ENCODE measurements at places on chromosomes 12 and 14.

GRCh38 chr12:82833481-82833880 lies 146.8 kb downstream of the TMTC2 start:
- DNase-seq: no peak

- peak; percentile 94 for DNase-seq
Measured at GRCh38 chr14:93115069-93115820, 480 bp downstream of the ITPK1 start.

DNA sequence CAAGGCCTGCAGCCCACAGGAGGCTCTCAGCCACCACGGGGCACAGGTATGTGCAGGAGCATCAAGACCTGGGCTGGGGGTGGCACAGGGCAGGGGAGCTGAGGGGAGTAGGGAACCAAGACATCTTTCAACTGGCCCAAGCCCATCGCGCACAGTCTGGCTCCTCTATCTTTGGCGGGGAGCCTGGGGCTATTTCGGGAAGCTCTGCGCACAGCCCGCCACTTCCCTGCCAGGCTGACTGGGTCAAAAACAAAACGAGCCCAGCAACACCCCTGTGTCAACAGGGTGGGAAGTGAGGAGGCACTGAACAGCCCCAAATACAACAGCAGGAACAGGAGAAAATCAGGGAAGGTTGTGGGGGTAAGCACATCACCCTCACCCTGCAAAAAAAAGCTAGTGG lies 83.9 kb downstream of the ARL6IP4 start:
- no peak for DNase-seq

DNA sequence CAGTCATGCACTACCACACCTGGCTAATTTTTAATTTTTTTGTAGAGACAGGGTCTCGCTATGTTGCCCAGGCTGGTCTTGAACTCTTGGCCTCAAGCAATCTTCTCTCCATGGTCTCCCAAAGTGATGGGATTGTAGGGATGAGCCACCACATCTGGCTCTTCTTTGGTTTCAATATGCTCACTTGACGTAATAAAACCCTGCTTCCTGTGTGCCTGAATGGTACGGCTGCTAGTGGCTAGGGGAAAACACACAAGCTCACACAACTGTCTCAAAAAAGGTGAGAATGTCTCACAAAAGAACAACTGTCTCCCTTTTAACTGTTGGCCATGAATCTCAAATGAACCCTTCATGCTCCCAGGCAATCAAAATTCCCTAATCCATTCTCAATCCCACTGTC lies 15.0 kb downstream of the C1S start:
- no peak for DNase-seq

- no peak for DNase-seq
Measured at GRCh38 chr14:94384342-94384741, 4.1 kb downstream of the SERPINA1 start.

DNA sequence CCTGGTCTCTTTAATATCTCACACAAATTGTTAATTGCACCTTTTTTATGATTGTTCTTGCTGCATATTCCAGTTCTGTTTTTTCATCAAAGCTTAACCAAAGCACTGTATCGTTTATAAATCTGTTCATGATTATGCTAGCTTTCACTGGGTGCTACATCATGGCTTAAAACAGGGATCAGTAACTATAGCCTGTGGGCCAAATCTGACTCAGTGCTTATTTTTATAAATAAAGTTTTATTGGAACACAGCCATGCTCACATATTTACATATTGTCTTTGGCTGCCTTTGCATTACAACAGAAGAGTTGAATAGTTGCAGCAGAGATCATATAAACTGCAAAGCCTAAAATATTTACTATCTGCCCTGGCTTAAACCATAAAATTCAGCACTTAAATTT lies 183.4 kb upstream of the NRXN3 start:
- no peak for DNase-seq

- no peak for DNase-seq
Measured at GRCh38 chr12:39605501-39605900, 14.1 kb downstream of the ABCD2 start.

DNA sequence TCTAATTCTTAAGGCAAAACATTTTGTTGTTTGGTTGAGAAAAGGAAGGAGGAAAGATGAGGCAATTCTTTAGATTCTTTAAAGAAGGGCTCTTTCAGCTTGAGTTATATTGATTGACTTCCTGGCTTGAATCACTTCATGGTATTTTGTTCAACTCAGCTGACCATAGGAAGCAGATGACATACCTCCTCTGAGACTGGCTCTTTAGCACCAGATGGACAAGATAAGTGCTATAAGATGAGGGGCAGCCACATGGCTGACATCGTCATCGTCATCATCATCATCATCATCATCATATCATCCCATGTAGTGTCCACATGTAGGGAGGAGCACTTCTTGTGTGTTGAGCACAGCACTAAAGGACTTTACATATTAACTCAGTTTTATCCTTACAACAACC lies 81.3 kb downstream of the SSPN start:
- no peak for DNase-seq

DNA sequence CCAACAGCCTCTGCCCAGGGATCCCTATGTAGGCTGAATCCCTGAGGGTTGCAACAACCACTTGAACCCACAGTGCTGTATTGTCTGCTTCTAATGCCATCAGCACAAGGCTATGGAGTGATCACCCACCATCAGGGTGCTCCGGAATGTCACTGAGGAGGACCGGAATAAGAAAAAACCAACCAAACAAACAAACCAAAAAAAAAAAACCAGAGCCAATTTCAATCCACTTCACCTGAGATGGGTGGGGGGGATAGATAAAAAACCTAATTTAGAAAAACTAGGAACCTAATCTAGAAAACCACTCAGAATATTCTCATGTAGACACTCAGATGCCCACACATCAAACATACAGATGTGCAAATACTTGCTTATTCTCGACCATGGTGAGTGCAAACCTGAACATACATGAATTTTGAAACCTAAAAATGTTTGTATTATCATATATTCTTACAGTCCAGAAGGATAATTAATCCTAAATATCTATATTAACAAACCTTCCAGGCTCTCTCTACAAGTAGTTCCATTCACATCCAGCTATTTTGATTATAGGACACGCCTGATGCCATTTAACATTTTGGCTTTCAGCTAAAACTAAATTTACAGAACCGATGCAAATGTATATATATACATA lies 3.7 kb downstream of the TBX5 start:
- no peak for DNase-seq

DNA sequence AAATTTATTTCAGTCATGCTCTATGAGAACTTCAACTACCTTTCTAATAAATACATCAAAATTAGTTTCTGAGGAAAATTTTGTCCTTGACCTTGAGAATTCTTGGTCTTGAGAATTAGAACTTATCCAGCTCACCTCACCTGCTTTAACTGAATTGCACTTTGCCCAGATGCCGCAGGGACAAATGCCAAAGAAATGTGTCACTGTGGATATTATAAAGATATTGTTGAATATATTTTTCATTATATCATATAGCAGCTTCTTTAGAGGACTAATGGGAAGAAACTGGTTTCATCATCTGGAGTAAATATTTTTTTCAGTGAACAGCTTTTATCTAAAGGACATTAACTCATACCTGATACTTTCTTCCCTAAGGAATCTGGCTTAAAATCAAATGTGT lies 54.1 kb downstream of the LRP6 start:
- DNase-seq: no peak

GRCh38 chr12:104165801-104166200 lies 27.8 kb upstream of the NFYB start:
- DNase-seq: no peak

- no peak for DNase-seq
Measured at GRCh38 chr14:56487090-56487667, 92.4 kb upstream of the TMEM260 start.

Measured in BE2C (cell line).